ENCODE measurements at places on chromosomes 16 and 17. TPM values are rescaled to one million over a fixed set of nuclear protein-coding genes. Genes with fewer than 3 reads are reported as not detected.

ANKRD40CL gene
- not detected for total RNA-seq

CES4A gene
- 1.3 TPM for total RNA-seq

KREMEN2 gene
- total RNA-seq = not detected

SOX8 gene
- under 0.01 TPM for total RNA-seq

TEDC2 gene
- total RNA-seq = 3.0 TPM

TBX21 gene
- not detected for total RNA-seq

GRAPL gene
- total RNA-seq = not detected
